Mononuclear cell (primary cell): ENCODE measurements at places on chromosomes 3 and 15. TPM values are rescaled to one million over a fixed set of nuclear protein-coding genes. Genes with fewer than 3 reads are reported as not detected.

The GASK1A gene
- total RNA-seq: 0.10 TPM

The MAP6D1 gene
- total RNA-seq: 3.8 TPM

The CCR2 gene
- total RNA-seq: 6.9 TPM

The CD80 gene
- total RNA-seq: 5.9 TPM

The GPR87 gene
- total RNA-seq: not detected

The COL8A1 gene
- not detected for total RNA-seq

The IGSF10 gene
- 0.10 TPM for total RNA-seq

The ISLR gene
- total RNA-seq: not detected

The DUOXA2 gene
- not detected for total RNA-seq

The PLA2G4D gene
- total RNA-seq: not detected

The CYP19A1 gene
- 0.31 TPM for total RNA-seq

The REC114 gene
- not detected for total RNA-seq

The CILP gene
- 0.21 TPM for total RNA-seq

The ZPLD1 gene
- not detected for total RNA-seq

The SERPINI2 gene
- not detected for total RNA-seq

The FRMD4B gene
- 26.3 TPM for total RNA-seq

The CAMP gene
- total RNA-seq: not detected

The SPSB4 gene
- total RNA-seq: not detected

The PLA2G4E gene
- total RNA-seq: not detected

The TEX55 gene
- total RNA-seq: not detected

The FANCD2OS gene
- not detected for total RNA-seq

The CHP1 gene
- total RNA-seq: 76.6 TPM

The HIGD2B gene
- 0.63 TPM for total RNA-seq
